ENCODE measurements at places on chromosomes 11 and 22.

- DNase-seq = no peak
These were observed 15.8 kb upstream of the GPHA2 start for GRCh38 chr11:64951529-64951928.

DNA sequence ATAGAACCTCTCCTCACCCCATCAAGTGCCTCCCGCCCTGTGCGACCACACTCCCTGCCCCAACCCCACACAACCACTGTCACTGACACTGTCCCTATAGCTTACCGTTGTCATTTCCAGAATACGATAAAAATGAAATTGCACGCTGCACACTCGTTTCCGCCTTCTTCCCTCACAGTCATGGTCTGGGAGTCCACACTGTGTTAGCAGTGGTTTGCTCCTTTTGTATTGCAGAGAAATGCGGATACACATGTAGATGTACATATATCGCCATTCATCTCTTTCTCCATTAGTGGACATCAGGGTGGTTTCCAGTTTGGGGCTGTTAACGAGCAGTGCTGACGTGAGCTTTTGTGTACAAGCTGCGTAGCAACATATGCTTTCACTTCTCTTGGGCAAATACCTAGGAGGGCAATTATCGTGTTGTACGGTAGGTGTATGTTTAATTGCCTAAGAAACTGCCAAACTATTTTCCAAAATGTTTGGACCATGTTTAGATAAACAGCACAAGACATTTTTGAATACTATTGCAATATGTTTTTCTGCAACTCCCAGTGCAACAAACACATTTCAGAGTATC, 59.2 kb upstream of the CD5 start:
- no peak for DNase-seq

GRCh38 chr22:22111267-22111751, 128.7 kb upstream of the TOP3B start:
- no peak for DNase-seq

DNA sequence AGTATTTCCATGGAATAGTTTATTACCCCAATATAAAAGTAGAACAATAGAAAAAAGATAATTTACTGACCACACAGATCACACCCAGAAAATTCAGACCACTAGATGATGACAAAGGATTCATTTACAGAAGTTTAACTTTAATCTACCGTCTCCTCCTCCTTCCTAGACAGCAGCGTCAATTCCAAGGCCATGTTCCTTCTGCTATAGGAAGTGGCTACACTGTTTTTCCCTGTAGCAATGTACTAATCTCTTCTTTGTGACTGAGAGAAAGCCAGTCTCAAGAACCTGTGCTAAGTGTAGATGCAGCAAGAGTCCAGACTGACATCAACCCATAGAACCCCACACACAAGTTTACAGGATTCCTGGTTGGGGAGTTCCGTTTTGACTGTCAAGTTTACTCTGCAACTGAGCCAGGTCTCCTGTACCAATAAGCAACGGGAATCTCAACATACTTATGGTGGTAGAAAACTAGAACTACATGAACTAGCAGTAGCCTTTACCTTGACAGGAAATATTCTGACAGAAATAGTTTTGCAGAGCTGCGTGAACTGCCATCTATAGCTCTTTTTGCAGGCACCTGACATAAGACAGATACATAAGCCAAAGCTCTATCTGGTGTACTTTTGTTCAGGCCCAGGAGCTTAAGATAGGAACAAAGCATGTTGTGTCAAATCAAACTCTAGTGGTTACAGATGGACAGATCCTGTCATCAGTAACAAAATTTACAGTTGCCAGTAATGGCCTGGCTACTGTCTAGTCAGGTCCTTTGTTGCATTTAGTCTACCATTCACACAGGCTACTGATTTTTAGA, 42.9 kb downstream of the MRTFA start:
- no peak for DNase-seq
